ENCODE measurements at places on chromosomes 7 and 10.

DNA sequence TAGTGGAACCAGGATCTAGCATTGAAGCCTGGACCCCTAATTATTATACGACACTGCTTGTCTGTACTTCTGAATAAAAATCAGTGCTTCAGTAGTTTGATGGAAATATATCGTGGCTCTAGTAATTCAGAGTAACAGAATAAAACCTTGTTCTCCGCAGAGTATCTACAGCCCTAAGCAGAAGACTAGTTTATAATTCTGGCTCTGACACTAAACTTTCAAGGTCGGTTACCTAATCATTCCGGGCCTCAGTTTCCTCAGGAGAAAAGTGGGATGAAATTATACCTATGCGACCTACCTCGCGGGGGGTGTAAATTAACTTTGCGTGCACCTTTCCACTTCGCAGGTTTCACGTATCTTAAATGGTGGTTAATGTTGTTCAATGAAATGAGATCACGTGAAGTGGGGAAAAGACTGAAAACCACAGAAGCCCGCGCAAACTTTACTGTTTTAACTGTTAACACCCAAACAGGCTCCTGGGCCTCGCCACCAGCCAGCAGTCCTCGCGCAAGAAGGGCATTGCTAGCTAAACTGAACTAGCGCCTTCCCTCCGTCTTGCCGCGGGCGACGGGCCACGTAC lies 615 bp downstream of the THAP5 start:
- no peak for DNase-seq

GRCh38 chr7:88071994-88072714 lies 138.1 kb downstream of the ADAM22 start:
- no peak for DNase-seq

- peak; percentile 41 for DNase-seq
These were observed 15.3 kb downstream of the CALML3 start for GRCh38 chr10:5540080-5540479.

- no peak for DNase-seq
These were observed 634 bp upstream of the OR9A4 start for GRCh38 chr7:141915565-141915964.

- DNase-seq: peak; percentile 57
These were observed 62.6 kb upstream of the EN2 start for GRCh38 chr7:155395176-155395797.

Measured in posterior vena cava (tissue), 2 donors.